ENCODE measurements at places on chromosomes 3 and 15.

DNA sequence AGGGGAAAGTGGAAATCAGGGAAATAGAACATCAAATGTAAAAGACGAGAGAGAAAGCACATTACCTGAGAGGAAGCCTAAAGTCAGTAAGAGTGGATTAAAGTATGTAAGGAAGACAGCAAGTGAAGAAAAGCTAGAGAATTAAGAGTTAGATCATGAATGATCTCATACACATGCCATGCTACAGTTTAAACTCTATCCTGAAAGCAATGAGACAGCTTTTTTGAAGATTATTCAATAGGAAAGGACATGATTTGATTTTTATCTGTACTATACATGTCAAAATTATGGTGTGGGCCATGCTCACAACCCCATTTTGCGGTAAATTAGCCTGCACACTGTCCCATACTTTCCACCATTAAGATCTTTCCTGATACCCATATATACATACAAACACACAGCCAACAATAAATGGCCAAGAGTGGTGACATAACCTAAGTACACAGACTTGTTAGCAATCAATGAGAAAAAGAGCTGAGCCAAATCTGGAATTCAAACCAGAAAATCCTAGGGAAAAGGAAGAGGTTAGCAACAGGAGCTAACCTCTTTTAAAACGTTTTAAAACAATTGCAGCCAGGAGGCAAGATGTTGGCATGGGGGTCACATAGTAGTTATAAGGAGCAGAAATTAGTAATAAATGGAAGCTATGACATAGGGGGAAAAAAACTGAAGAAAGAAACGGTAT, 4.5 kb downstream of the MYO9A start:
- no peaks in the 10 kb centered on the region for H3K27me3 ChIP-seq
- no peak for DNase-seq
- H3K4me3 ChIP-seq = no peak overlapping the region

DNA sequence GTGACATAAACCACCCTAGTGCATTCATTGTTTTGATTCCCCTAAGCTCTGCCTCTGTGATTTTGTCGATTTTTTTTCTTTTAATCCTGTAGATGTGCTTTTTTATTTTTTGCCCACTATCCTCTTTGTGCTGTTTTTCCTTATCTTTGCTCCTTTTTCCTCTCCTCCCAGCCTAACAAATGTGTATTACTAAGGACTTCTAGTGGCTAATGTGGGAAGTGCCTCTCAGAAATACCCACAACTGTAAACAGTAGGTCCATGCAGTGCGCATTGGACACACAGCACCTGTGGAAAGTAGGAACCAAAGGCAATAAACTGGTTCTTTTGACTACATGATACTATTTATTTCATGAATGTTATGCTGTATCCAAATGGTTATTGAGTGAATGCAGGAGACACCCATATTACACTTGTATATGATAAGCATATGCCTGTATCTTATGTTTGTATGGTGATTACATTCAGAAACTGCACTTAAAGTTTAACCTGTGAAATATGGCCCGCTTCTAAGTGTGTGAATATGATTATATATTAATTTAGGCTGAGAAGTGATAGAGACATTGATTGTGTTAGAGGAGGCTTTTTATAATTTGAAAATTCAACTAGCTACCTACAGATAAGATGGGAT, 147.8 kb downstream of the PLCL2 start:
- H3K27me3 ChIP-seq = no peaks in the 10 kb centered on the region
- no peak for DNase-seq
- H3K4me1 ChIP-seq = peaks cover 75% of the 10 kb centered on the region
- no peak overlapping the region for H3K4me3 ChIP-seq
- H3K36me3 ChIP-seq = no peaks in the 10 kb centered on the region

GRCh38 chr3:188007897-188008296, 146.1 kb upstream of the LPP start:
- H3K27ac ChIP-seq = no peak overlapping the region
- DNase-seq = no peak
- no peak overlapping the region for H3K4me3 ChIP-seq
- H3K27me3 ChIP-seq = no peaks in the 10 kb centered on the region
- no peaks in the 10 kb centered on the region for H3K36me3 ChIP-seq

DNA sequence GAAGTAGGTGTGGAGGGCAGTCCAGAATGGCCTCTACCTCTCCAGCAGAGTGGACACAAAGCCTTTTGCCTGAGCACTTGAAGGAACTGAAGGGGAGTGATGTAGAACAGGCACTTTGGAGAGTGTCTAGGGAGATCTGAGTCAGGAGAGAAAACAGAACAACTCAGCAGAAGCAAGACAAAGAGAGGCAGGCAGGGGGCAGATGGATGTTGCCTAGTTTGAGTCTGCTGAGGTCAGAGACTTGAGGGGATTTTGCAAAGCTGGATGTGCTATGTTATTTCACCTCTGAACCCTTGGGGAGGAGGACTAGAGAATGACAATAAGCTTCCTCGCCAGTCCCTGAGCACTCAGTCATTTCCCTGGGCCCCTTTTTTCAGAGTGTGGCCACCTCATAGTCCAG, 366.4 kb downstream of the EPHB1 start:
- no peak overlapping the region for H3K27ac ChIP-seq
- no peaks in the 10 kb centered on the region for H3K4me1 ChIP-seq
- H3K4me3 ChIP-seq = no peak overlapping the region
- no peaks in the 10 kb centered on the region for H3K36me3 ChIP-seq
- no peaks in the 10 kb centered on the region for H3K27me3 ChIP-seq
- DNase-seq = no peak

DNA sequence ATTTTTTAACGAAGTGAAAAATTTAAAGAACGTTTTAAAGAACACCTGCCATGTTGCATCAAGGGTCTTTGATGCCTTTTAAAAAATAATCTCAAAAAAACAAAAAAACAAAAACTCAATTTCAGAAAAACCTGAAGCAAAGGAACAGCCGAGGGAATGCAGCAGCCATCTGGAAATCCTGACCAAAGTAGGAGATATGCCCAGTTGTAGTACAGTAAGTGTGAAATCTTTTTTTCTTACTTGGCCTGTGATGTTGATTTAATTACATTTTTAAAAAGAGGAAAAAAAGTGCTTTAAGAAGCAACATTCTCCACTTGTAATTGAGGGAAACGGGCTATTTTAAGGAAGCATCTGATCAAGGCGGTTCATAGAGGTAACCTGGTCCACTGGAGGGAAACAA, 213.7 kb upstream of the GAP43 start:
- DNase-seq = no peak
- H3K27ac ChIP-seq = no peak overlapping the region
- H3K4me1 ChIP-seq = no peaks in the 10 kb centered on the region
- no peaks in the 10 kb centered on the region for H3K27me3 ChIP-seq
- no peaks in the 10 kb centered on the region for H3K36me3 ChIP-seq

DNA sequence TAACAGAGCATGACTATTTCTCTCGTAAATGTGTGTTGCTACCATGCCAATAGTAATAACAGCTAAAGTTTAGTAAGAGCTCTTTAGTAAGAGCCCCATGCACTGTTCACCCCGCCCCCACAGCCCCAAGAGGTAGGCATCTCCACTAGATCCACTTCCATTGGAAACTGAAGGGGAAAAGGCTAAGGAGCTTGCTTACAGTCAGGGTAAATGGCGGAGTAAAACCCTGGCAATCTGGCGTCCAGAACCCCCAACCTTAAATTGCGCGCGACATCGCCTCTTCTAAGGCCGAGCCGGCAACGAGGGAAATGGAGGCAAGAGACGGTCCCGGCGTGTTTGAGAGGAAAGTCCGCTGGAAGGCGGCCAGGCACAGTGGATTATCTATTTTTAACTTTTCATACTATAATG, 654 bp upstream of the C3orf38 start:
- H3K4me1 ChIP-seq = peaks cover 29% of the 10 kb centered on the region
- peak overlapping the region; percentile 88 for H3K4me3 ChIP-seq
- peaks cover 2% of the 10 kb centered on the region for H3K27me3 ChIP-seq
- peaks cover 6% of the 10 kb centered on the region for H3K36me3 ChIP-seq
- H3K27ac ChIP-seq = peak overlapping the region; percentile 98
